ENCODE measurements at places on chromosomes 4 and X.

GRCh38 chr4:164251257-164251656 is 502.7 kb upstream of the SMIM31 start:
- no peak for DNase-seq

- DNase-seq, result no peak
These were observed 207.7 kb upstream of the MID1 start for GRCh38 chrX:10828036-10828435.

DNA sequence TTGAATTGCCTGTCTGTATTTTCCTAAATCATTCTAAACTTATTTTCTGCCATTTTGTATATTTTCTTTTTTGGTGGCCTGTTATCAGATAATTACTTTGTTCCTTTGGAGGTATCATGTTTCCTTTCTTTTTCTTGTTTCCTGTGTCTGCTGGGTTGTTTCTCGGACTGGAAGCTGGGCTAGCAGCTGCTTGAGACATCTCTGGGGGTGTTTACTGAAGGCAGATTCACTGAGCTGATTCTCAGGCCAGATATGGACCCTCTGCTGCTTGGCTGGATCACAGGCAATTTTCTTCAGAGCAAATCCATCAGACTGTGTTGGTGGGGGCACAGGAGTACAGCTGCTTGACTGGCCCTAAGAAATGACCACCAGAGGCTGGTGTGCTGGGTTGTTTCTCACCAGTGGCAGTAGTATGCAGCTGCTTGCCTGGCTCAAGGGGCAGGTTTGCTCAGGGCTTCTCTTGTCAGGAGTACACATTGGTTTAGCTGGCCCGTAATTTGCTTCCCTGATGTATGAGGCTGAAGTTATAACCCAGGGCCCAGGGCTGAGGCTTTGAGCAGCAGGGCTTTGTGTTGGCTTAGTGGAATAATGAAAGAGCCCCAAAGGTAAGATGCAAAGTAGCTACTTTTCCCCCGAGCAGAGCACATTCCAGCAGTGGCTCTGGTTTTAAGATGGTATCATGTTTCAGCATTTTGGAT is 680.6 kb downstream of the TECRL start:
- DNase-seq, result peak; percentile 51

GRCh38 chr4:12304905-12305304 is 876.2 kb upstream of the HS3ST1 start:
- no peak for DNase-seq

DNA sequence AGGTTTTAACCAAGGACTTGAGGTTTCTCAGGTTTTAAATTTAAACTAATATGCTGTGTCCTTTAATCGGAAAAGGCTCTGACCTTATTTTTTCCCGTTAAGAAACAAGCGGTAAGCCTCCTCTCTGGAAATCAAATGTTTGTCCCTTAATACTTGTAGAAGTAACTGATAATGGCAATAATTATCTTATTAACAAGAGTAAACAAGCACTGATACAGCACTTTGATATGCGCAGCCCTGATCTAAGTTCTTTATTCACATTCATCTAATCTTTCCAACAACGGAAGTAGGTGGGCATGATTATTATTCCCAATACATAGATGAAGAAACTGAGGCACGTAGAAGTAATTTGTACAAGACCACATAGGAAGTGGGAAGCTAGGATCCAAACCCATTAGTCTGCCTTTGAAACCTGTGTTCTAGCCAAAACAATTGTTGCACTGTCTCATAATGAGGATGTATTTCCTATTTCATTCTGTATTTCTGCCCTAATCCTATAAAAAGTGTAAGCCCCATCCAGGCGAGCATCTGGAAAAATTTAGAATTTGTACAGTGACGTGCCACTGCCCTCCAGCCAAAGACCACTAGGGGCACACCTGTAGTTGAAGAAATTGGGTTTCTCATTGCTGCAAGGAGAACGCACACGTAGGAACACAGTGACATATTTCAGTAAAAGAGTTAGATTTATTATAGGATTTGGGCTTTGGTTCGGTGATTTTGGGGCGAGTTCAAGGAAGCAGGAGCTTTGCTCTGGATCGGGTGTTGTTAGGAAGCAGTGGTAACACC is 606 bp downstream of the CXorf58 start:
- no peak for DNase-seq

DNA sequence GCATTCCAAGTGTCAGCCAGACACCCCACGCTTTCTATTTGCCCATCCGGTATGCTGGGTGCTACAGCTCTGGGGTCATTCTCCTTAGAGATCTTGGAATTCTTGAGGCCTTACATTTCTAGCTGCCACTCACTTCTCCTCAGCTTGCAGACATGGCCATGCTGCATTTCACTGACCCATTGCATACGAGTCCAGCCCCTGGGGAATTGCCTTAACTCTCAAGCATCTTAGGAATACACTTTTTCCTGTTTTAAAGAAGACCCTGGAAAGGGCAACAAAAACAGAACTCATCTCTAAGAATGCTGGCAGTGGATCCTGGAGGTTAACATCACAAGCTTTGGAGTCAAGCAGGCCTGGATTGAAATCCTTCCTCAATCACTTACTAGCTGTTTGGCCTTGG is 122.0 kb upstream of the LNX1 start:
- no peak for DNase-seq

- no peak for DNase-seq
These were observed 56.4 kb downstream of the PHKA2 start for GRCh38 chrX:18927558-18927957.

DNA sequence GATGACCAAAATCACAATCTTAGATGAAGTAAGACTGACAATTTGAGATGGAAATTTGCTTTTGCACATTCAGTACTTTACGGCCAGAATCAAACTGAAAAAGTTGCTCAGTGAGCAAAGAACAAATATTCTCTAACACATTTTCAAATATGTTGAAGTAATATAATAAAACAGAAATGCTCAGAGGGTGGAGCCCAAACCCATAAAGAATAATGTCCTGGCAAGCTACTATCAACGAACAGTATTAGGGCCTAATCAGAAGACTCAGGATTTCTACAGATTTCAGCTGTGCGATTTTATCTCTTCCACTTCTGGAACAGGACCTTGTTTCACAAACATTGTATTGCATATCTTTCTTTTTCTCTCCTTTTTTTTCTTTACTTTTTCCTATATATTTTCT is 505.0 kb downstream of the TECRL start:
- no peak for DNase-seq

- peak; percentile 15 for DNase-seq
These were observed 81.8 kb downstream of the FRYL start for GRCh38 chr4:48698029-48698971.

DNA sequence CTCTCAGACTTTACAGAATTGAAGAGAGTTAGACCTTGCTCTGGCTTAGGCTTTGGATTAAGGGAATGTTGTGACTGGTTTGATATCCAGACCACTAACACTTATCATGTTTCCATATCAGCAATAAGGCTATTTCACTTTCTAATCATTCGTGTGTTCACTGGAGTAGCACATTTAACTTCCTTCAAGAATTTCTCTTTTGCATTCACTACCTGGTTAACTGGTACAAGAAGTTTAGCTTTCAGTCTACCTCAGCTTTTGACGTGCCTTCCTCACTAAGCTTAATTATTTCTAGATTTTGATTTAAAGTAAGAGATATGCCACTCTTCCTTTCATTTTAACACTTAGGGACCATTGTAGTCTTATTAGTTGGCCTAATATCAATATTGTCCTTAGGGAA is 62.6 kb downstream of the CASP6 start:
- DNase-seq, result no peak

- DNase-seq, result no peak
These were observed 51.2 kb upstream of the HCCS start for GRCh38 chrX:11059933-11060332.

DNA sequence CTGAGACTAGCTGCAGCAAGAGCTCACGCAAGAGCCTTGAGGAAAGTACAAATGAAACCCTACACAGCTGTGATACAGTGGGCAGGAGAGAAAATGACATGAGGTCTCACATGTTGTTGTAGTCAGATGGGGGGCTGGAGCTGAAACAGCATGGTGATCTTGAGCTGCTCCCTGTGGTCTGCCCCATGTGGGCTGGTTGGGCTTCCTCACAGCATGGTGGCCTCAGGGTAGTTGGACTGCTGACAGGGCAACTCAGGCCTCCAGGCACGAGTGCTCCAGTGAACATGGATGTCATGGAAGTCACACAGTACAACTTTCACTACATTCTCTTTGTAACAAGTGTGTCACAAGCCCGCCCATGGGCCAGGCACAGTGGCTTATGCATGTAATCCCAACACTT is 3.4 kb upstream of the MAN2B2 start:
- DNase-seq, result no peak

GRCh38 chr4:25783126-25783525 is 79.7 kb downstream of the SEL1L3 start:
- DNase-seq, result no peak

- DNase-seq, result no peak
These were observed 85.7 kb upstream of the HPRT1 start for GRCh38 chrX:134374294-134374693.
